ENCODE measurements at places on chromosomes 7 and 10.
A peak's percentile ranks its signal among the peaks of the same experiment; 100 is the strongest.

- DNase-seq, result no peak
Observed at GRCh38 chr10:132009575-132009974, 27.9 kb upstream of the BNIP3 start.

- DNase-seq, result no peak
Observed at GRCh38 chr7:43758029-43758821, at the start of gene BLVRA. Gene BLVRA (plus strand): TSS chr7:43758680. CDS start chr7:43771159, 12,479 bp downstream.

DNA sequence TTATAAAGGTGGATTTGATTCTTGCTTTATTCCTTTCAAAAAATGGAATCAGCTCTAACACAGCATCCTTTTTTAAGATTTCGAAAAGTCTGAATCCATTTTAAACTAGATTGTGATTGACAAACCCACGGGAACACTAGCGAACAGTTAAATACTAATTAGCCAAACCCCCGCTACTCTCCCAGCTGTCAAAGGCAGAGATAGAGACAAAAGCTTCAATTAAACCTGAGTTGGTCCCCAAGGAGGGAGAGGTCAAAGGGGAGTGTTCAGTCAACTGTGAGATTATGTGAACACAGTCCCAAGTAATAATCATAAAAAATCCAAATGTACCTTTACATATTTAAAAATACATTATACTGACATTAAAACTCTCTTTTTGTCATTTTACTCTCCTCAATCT, 65.7 kb upstream of the TBX20 start:
- DNase-seq, result no peak

DNA sequence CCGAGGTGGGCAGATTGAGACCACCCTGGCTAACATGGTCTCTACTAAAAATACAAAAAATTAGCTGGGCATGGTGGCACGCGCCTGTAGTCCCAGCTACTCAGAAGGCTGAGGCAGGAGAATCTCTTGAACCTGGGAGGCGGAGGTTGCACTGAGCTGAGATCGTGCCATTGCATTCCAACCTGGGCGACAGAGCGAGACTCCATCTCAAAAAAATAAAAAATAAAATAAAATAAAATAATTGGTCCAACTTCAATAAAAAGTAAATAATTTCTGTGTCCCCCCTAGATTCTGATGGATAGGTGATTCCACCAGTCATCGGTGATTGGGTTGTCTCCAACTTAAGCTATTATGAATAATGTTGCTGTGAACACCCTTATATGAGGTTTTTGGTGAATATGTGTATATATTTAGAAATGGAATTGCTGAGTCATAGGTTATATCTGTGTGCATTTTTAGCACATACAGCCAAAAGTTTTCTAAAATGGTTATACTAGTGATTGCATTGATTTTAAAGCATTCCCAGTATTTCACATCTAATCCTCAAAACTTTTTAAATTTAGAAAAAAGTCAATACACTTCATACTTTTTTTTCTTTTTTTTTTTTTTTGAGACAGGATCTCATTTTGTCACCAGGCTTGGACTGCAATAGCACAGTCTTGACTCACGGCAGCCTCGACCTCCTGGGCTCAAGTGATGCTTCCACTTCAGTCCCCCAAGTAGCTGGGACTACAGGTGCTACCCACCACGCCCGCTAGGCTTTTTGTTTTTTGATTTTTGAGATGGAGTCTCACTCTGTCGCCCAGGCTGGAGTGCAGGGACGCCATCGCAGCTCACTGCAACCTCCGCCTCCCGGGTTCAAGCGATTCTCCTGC, 13.7 kb upstream of the SRPK2 start:
- DNase-seq, result no peak

DNA sequence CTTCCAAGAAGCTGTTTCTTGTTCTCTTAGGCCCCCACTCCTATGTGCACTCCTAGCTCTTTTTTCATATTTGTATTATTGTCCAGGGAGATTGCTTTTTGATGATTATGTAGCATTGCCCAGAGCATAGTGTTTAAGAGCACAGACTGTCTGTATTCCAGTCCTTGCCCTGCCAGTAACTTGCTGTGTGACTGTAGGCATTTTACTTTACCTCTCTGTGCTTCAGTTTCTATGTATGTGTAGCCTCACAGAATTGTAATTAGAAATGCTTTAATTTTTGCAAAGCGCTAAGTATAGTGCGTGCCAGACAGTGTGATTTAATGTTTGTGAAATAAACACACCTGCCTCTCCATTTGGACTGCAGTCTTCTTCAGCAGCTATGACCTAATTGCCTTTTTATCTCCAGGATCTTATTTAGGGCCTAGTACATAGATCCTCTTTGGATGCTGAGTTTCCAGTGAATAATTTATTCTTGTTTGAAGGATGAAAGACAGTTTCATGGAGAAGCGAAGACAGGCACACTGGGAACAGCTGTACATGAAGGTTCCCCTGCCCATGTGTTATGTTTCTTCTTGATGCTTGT, 1.4 kb downstream of the SEC23IP start:
- no peak for DNase-seq

DNA sequence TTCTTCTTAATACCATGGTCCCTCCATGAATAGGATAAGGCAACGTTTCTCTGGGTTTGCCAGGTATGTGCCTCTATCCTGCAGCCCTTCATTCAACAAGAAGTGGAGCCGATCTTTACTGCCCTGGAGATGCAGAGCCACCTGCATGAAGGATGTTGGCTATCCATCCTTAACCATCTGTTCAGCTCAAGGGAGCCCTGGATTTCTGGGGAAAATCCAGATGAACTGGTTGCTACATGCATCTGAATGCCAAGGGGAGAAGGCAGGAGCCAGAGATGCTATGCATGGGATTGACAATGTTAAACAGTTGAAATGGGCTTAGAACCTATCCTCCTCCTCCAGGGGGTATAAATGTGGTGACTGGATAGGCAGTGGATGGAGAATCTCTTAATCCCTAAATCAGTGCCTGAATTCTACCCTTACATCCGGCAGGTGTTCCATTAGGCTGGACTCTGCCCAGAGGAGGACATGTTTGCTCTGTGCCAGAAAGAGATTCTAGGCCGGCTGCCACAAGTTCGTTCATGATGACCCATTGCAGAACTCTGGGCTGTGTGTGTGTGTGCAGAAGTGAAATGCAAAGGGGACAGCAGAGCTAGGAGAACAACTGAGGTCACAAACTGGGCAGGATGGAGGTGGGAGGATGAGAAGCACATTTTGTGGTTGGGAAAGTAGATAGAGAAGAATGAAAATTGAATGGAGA, 15.6 kb downstream of the CPED1 start:
- no peak for DNase-seq

DNA sequence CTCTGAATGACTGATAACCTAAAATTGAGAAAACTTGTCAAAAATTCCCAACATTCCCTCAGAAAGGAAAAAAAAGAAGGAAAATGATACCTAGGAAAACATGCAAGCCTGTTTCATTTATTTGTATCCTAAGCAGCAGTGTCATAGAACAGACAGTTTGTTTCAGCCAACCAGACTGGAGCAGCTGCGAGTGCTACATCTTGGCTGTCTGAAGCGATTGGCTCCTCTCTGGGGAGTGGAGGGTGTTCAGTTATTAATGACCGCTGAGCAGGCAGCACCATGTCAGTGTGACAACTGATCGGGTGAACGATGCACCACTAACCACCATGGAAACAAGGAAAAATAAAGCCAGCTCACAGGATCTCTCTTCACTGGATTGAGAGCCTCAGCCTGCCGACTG, at the start of gene LRRN3:
Gene LRRN3, plus strand, starts transcription at position 282 of the 400 bp plus-strand sequence. CDS start 31,646 bp downstream, outside the sequence.
- peak; percentile 19 for DNase-seq

DNA sequence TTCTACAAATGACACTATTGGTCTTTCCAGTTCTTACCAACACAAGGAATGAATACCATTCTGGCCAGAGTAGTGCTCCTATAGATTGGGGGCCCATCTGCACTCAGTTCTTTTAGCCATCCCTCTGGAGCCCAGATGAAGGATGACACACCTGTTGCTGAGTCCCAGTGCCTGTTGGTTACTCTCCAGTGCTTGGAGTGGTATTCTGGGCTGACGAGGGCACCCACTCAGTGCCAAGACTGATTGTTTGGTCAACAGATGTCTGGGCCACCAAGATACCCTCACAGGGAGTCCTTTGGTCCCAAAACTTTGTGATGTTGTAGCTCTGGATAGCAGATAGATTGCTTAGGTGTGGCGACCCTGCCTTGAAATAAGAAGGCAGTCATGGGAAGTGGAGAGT, 23.7 kb upstream of the ITGA8 start:
- no peak for DNase-seq

DNA sequence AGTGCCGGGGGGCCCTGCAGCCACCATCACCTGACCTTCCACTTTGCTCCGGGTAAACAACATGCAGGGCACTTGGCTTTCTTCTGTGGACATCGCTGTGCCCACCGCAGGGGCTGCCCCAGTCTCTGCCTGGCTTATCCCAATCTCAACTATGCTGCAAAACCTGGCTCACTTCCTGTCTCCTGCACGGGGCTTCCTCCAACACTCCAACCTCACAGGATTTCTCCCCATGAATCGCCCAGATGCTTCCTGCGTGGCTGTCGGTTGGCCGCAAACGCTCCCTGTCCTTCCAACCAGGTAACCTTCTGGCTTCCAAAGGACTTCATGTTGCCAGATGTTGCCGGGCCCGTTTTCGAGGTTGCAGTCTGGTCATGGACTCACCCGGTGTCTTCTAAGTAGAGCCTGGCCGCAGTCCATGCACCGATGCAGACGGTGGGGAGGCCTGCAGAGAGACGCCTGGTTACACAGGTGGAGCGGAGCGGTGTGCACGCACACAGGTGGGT, 109.0 kb downstream of the VIPR2 start:
- no peak for DNase-seq

GRCh38 chr7:131745390-131746248, 189.2 kb upstream of the PODXL start:
- DNase-seq, result no peak

- peak; percentile 17 for DNase-seq
Observed at GRCh38 chr10:95793401-95794045, 37.6 kb downstream of the ENTPD1 start.

DNA sequence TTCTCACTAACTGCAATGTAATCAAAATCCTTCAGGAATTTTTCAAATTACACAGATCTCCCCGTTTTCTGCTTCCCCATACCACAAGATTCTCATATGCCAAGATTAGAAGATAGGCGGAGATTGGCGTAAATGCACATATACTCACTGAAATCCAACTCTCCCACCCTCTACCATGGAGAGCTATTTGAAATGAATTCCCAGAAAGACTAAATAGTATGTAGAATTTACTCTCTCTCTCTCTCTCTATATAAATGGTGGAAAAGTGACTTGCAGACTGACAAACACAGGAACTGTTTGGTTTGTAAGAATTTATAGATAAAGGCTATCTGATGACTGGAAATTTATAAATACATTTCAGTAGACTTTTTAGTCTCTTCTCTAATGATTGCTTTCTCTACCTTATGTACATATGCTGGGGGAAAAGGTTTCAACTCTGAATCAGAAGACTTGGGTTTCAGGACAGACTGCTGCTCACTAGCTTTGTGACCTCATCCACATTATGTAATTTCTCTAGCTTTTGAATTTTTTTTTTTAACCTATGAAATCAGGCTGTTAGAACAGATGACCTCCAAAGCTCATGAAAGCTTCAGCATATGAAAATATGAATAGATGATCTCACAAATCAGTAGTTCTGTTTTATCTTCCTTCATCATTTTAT, 67.8 kb upstream of the CSTF2T start:
- DNase-seq, result no peak

DNA sequence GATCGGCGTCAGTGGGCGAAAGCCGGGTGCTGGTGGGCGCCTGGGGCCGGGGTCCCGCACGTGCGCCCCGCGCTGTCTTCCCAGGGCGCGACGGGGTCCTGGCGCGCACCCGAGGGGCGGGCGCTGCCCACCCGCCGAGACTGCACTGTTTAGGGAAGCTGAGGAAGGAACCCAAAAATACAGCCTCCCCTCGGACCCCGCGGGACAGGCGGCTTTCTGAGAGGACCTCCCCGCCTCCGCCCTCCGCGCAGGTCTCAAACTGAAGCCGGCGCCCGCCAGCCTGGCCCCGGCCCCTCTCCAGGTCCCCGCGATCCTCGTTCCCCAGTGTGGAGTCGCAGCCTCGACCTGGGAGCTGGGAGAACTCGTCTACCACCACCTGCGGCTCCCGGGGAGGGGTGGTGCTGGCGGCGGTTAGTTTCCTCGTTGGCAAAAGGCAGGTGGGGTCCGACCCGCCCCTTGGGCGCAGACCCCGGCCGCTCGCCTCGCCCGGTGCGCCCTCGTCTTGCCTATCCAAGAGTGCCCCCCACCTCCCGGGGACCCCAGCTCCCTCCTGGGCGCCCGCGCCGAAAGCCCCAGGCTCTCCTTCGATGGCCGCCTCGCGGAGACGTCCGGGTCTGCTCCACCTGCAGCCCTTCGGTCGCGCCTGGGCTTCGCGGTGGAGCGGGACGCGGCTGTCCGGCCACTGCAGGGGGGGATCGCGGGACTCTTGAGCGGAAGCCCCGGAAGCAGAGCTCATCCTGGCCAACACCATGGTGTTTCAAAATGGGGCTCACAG, 1.1 kb downstream of the EGFR start:
- no peak for DNase-seq

DNA sequence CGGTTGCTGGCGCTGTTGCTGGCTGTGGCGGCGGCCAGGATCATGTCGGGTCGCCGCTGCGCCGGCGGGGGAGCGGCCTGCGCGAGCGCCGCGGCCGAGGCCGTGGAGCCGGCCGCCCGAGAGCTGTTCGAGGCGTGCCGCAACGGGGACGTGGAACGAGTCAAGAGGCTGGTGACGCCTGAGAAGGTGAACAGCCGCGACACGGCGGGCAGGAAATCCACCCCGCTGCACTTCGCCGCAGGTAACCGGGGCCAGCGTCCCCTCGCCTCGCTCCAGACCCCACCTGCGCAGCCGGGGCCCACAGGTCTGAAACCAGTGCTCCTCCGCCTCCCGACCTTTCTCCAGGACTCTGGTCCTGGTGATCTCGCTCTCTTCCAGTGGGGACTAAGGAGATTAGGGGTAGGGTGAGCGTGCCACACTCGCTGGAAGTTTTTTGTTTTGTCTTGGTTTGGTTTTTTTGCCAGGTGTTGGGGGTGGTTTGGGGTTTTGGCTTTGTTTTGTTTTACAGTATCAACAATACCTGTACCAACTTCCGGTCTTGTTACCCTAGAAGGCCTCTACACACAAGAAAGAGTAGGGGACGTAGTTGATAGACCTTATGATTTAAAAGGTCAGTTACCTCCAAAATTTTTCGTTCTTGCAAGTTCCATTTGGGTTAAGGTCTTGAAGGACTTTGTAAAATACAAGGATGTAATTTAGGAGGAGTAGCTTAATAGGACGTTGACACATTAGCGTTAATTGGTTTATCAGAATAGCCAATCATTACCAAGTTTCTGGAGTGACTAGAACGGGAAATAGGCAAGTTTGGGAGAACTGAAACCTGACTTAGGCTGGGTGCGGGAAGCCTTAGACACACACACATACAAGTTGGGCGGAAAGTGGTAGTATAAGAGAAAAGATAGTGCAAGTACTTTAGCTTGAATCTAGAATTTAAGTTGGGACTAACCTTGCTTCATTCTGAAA, 704 bp downstream of the TNKS2 start:
- peak; percentile 51 for DNase-seq

- DNase-seq, result no peak
Observed at GRCh38 chr10:17143055-17143690, 13.6 kb upstream of the CUBN start.
